ENCODE measurements at places on chromosomes 12 and 14.

DNA sequence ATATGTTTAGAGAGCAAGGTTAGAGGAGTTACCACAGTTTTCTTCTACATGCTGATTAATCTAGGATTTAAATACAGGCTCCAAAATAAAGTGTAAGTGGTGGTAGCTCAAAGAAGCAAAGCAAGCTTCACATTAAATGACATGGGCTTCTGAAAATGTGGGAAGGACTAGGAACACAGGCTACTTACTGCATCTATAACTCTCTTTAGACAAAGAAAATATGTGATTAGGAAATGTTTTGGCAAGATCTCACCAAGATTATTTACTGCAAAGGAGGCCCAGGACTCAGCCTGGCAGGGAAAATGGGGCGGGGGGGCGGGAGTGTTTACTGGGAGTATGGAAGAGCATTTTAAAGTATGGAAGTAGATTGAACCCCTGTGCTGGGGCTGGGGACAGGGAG is 39.4 kb downstream of the ETV6 start:
- no peak for DNase-seq

DNA sequence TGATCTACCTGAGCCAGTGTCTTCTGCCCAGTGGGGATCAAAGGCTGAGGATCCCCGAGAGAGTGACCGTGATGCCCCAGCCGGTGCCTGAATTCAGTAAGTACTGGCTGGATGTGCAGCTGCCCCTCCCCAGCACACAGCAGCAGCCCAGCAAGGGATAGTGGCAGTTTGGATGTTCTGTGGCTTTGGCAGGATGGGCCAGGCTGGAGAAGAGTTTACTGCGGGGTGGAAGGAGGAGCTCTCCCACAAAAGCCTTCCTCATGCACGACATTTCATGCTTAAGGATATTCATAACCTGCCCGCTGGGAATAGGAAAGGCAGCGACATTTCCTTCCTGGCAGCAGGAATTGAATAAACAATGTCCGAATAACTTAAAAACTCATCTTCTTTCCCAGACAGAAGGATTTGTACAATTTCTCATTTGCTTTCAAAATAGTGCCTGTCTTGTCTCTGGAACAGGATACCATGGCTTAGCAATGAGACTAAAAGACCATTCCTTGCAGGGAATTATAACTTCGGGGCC is 135.6 kb upstream of the PRMT8 start:
- no peak for DNase-seq

DNA sequence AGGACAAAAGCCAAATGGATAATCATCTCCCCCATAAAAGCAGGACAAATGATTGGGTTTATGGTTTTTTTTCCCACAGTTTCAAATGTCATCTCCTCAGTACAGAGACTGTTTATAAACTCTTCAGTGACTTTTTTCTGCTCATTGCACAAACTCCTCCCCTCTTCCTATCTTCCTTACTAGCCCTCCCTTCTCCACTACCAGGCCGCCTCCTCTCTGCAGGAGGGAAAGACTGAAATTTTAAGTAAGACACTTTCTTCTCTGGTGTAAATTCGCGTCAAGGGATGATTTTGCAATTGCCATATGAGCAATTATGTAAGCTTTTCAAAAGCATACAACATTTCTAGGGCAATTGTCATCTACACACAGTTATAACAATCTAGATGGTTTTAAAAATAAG is 37.0 kb downstream of the BTG1 start:
- peak; percentile 67 for DNase-seq

DNA sequence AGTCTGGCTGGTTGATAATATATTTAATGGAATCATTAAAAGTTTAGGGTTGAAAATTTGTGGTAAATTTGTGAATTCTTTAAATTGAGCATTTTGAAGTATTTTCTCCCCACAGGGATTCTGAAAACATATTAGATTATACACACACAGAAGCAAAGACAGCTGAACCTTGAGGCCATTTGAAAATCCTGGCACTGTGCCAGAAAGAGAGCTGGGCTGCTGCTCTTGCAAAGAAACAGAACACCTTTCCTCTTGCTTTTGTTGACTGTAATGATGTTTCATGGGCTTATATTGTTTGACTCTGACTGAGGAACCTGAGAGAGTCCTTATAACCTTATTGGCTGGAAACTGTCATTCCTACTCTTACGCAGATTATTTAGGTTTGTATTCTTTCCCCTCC is 4.8 kb downstream of the RNF34 start:
- peak; percentile 27 for DNase-seq

DNA sequence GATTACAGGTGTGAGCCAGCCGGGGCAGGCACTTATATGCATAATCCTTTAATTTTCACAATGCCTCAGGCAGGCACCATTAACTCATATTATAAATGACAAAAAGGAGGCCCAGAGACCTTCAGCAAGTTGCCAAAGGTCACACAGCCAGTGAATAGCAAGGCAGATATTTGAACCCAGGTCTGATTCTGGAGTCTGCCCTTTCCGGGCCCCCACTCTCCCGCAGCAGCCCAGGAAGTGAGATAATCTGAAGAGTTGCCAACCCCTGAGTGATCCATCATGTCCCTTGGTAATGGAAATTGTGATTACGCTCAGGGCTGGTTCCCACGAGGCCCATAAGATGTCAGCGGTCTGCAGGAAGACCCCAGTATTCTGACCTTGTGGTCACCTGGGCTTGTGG is 95.3 kb upstream of the MED13L start:
- no peak for DNase-seq

DNA sequence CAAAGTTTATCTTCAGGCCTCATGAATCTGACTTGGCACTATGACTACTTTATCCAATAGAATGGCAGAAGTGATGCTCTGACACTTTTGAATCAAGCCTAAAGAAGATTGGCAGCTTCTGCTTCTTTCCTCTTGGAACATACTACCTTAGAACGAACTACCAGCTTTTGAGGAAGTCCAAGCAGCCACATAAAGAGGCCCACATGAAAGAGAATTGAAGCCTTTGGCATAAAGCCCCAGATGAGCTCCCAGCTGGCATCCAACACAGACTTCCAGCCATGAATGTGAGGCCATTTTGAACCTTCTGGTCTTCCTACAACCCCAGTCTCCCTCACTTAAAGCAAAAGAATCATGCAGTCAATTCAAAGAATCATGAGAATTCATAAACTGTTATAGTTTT is 65.8 kb downstream of the EEA1 start:
- peak; percentile 56 for DNase-seq

DNA sequence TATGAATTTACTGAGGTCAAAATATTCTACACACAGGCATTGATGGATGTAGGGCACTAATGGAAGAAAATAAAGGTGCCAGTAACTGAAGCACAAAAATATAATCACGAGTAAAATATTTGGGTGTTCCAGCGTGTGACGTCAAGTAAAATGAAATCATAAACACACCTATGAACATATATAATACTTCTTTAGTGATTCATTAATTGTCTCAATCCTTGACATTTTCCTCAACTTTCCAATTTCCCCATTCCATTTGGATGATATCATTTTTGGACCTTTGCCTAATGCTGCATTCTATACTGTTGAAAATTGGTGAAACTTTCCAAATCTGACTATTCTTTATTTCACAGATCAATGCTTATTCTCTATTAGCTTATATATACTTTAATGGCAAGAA is 649.3 kb downstream of the GALC start:
- no peak for DNase-seq

DNA sequence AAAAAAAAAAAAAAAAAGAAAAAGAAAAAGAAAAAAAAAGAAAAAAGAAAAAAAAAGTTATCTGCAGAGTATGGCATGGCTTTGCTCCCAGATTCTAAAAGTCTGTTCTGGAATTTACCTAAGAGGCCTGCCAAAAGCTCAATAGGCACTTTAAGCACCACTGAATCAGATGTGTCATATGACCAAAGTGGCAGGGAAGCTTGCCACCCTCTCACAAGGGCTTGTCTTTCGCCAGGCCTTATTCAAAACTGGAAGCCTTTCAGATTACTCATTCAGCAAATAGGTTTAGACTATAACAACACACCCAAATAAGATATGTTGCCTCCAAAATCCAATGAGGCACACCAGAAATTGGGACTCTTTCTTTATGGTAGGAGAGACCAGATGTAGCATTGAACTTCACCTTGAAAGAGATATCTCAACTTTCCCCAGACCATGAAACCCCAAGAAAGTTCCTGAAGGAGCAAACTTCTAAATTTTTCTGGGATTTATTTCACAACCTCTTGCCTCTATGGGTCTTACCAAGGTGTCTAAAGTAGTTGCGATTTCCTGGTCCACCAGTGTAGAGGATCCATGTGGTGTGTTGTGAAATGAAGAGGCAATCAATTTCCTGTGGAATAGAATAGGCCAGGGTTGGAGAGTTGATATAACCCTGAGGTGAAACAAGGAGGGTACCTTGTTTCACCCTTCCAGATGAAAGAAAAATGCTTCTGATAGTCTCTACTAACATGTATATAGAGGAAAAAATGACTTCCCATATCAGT is 218.8 kb downstream of the DAD1 start:
- DNase-seq: no peak

- DNase-seq: no peak
These were observed 27.2 kb upstream of the RGS6 start for GRCh38 chr14:71905031-71905430.

DNA sequence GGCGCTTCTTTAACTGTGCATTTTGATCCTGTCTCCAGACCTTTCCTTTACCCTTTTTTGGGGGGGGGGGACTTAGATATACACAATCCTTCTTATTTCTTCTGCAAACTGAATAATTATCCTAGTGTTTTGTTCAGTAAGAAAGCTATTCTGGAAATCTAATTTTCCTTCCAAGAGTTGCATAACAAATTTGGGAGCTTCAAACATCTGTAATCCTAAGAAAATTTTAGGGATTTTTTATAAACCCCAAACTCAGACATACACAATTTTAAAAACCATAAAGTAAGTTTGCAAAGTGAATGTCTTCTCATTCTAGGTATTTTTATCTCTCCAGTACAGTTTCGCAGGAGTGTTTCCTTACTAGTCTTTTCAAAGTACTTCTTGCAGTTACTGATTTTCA is 182.7 kb upstream of the E2F7 start:
- no peak for DNase-seq

- DNase-seq: no peak
These were observed 95.6 kb upstream of the E2F7 start for GRCh38 chr12:77160931-77161330.

- peak; percentile 88 for DNase-seq
These were observed 54.6 kb downstream of the NCOR2 start for GRCh38 chr12:124512667-124513296.

DNA sequence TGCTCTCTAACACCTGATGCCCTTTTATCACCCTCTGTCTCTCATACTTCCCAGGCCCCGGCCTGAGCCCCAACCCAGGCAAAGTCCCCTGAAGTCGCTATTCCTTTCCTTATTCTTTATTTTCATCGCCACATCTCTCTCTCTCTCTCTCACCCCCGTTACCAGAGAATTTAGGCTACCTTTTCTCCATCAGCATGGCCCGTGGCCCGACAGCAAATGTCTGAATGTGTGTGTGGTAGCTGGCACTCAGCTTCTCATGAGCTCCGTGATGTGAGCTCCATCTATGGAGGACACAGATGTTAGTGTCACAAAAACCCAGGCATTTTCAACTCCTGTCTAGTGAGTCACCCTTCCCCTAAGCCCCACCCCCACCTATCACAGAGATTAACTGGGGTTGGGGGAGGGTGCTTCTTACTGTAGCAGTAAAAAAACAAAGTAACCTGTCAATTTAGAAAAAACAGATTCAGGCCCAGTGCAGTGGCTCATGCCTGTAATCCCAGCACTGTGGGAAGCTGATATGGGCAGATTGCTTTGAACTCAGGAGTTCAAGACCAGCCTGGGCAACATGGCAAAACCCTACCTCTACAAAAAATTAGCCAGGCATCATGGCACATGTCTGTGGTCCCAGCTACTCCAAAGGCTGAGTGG is 53.8 kb downstream of the VCPKMT start:
- peak; percentile 81 for DNase-seq

GRCh38 chr12:10624605-10625004 is 11.2 kb upstream of the MAGOHB start:
- DNase-seq: no peak

DNA sequence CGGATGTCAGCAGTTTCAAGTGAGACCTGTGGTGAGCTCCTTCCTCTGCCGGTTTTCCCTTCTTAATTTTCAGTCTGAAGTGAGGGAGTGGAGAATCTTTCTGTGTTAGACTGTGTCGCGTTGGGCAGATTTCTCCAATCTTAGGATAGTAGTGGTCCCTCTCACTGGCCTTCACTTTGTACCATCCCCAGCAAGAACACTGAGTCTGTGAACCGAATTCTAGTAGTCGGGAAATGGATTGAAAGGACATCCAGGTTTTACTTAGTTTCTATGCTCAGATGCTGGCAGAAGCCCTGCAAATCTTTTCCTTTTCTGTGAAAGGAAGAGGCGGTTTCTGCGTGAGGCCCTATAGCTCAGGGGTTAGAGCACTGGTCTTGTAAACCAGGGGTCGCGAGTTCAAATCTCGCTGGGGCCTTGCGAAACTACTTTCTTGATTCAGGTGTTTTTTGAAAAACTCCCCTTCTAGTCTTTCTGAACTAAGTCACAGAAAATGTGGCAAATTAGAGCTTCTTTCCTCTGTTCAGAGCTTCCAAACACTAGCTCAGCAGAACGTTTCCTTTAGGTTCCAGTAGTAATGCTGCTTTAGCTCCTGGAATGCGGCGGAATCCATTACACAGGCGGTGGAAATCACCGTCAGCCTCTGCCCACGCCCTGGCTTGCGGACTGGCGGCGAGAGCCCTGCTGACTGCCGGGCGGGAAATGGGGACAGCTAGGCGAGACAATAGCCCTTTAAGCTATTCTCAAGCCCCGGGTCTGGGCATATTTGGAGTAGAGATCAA is 2.8 kb upstream of the RNASE4 start:
- peak; percentile 95 for DNase-seq

Data from hematopoietic multipotent progenitor cell treated with erythropoietin and hydrocortisone succinate and interleukin-3 and kit ligand, for 4 days (in vitro differentiated cells).